ENCODE measurements at places on chromosomes 13 and 19.

DNA sequence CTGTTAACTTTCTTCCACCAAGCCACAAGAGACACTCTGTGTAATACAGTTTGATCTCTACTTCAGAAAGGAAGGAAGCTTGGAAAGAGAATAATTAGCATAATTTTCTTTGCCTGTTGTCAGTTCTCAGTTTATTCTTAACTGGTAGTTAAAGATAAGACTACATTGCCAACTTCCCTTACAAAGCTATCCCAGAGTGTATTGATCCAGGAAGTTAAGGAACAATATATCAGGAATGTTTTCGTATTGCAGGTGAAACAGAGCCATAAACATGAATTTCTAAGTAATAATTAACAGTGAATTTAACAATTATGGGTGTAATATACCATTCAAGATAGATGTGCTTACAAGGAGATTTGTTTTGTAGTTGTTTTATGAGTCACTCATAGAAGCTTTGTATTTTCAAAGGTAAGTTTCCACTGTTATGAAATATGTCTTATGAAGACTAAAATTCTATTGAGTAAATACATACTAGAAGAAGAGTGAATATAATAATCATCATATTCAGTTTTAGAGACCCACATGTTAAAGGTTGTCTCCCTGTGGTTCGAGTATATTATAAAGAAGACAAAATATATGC lies 88.4 kb upstream of the KLF5 start:
- DNase-seq: no peak

- no peak for DNase-seq
These were observed 11.9 kb downstream of the ANKRD24 start for GRCh38 chr19:4194353-4194752.

GRCh38 chr13:37385956-37386670 lies 212.5 kb downstream of the POSTN start:
- no peak for DNase-seq

DNA sequence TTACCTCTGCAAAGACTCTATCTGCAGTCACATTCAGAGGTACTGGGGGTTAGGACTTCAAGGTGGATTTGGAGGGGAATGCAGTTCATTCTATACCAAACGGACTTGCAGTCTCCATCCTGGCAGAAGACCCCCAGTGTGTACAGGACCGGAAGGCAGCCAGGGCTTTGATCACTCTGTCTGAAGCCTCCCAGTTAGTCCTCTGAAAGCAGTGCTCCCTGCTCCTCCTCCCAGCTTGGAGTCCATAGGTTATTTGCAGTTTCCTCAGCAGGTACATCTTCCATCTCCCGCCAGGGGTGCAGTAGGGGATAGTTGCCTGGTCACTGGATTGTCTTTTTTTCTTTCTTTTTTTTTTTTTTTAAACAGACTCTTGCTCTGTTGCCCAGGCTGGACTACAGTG lies 78.8 kb upstream of the KCTD15 start:
- DNase-seq: no peak

DNA sequence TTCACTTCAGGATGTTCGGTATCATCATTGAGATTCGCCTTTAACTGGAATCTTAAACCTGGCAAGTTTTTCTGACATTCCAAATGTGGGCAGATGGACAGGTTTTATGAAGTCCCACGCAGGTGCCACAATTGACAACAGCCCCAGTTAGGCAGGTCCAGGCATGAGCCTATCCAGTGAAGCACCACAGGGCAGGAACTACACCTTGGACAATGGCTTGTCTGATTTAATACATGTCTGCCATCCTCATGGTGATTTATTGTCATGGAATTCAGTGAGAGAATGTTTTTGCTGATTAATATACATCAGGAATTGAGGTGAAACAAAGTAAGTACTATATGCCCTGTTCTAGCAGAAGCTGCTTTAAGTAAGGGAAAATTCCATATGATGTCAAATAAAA lies 10.2 kb upstream of the TPP2 start:
- DNase-seq: no peak

DNA sequence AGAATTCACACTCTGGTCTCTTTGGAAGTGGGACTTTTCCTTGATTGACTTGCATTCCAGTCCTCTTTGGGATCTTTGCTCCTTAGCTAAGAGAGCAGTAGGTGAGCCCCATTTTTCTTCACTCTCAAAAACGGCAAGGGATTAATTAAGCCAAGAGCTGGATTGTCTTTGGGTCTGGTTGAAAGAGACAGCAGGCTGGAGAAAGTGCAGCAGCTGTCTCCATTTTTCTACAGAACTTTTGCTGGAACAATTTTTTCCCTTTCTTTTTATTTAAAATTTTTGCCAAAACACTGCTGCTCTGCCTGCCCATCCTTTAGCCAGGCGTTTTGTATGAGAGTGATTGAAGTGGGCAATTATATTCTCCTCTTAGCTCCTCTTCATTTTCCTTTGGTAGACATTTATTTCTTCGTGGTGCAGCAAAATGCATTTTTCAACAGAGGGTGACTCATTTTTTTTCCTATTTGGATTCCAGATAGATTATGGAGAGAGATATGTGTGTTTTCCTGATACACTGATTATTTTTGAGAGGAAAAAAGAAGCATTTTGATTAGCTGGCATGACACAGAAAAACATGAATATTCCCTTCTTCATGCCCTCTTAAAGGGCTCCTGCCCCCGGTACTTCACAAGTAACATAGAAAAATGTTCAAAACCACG lies 371.2 kb upstream of the NBEA start:
- DNase-seq: no peak

- no peak for DNase-seq
These were observed 12.4 kb downstream of the NOSIP start for GRCh38 chr19:49567861-49568441.

- no peak for DNase-seq
These were observed 6.0 kb upstream of the BSG start for GRCh38 chr19:566403-566802.

- no peak for DNase-seq
These were observed 33.1 kb downstream of the DHRS12 start for GRCh38 chr13:51770681-51771417.

DNA sequence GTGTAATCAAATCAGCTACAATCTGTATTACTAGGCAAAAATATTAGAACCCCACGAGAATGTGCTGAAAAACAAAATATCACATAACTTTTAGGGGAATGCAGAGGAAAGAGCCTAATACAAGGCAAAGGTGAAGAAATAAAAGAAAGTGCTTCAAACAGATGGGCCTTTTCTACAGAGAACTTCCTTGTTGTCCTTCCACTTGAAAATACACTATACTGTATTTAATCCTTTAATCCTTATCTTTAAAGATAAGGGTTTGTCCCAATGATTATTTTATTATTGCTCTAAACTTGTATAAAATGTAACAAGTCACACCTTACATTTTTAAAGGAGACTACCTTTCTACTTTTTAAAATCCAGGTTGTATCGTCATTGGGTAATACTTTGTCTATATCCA lies 296.5 kb downstream of the NDFIP2 start:
- no peak for DNase-seq

DNA sequence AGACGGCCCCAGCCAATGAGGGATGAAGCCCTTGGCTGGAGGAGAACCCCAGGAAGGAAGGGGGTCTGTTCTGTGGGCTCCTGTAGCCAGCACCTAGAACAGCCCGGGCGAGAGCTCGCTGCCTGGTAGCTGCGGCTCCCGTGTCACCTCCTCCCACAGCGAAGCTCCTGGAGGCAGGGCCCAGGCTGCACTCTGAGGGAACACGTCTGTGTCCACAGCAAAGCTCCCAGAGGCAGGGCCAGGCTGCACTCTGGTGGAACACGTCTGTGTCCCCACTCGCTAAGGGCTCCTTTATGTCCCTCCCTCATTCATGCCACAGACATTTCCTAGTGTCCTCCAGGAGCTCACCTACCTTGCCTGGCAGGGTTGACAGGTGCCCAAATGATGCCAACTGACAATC lies 8.4 kb downstream of the TRAPPC6A start:
- no peak for DNase-seq

GRCh38 chr13:46556418-46556779 lies 3.4 kb downstream of the LRCH1 start:
- DNase-seq: no peak

DNA sequence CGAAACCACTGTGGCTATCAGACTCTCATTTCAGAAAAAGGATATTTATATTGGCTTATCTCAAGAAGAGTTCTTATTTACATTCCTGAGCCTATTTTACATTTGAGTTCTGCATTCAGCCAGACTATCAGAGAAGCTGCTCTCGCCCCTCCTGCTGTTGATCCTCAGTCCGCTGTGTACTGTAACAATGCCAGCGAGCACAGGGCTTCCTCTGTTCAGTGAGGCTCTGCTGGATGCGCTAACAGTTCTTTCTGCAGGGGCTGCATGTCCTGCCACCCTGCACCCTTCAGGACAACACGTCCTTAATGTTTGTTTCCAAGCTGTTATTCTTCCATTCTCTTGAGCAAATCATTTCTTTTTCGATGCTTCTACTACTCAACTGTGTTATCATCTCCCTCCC lies 463.7 kb upstream of the SGCG start:
- no peak for DNase-seq

GRCh38 chr13:101555610-101556009 lies 103.1 kb downstream of the ITGBL1 start:
- no peak for DNase-seq

DNA sequence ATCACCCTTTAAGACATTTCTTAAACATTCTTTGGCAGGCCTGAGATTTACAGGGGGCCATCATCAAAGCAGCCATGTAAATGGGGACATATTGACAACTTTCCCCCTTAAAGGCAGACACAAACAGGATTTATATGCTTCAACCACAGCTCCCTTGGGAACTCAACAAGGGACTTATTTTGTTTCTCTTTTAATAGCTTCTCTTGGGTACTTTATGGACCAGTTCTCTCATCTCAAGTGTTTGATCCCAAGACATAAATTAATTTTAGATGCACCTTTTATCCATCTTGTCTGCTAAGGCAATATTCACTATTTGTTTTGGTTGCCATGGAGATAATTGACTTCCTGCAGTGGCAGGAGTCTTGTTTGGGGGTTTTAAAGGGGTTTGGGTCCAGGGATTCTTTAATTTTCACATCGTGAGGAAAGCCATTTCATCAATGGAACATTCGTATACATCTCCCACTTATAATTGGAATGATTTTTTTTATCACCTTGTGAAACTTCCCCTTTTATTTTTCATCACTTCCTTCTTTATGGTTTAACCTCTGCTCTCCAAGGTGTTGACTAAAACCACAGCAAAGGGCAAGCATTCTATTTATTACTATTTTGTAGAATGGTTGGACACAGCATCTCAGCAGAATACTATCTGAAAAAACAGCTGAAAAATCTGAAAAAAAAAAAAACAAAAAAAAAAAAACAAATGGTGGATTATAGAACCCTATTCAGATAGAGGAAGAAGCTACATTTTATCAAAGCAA lies 726.0 kb downstream of the DIAPH3 start:
- no peak for DNase-seq

DNA sequence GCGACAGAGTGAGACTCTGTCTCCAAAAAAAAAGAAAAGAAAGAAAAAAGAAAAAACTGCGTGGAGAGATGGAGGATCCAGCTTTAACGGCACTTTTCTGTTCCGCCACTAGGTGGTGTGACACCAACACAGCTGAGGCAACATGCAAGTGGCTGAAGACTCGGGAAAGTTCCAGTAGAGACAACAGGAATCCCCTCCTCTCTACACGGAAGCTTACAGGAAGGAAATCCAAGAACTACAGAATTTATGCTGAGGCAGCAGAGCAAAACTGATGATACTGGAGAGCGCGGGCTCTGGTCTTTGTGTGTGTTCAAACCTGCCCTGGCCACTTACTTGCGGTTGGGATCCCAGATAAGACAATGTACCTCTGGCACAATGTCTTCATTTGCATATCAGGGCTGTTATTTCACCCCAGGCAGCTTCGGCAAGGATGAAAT lies 9.9 kb downstream of the RANBP3 start:
- DNase-seq: no peak

- DNase-seq: no peak
These were observed 475 bp upstream of the DNAJC15 start for GRCh38 chr13:43022934-43023288.

DNA sequence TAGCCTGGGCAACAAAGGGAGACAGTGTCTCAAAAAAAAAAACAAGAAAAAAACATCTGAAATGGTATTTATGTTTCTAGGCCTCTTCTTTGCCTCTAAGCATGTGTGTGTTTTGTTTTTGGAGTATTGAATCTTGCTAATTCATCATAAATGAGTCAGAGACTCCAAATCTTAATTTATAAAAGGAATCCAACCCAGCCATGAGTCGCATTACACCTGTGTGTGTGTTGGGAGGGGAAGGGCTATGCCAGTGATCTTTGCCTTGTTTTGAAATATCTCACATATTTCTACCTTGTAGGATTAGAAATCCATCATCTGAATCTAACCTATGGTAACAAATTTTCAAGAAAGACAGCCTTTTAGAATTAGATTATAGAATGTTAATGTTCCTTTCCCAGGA lies 4.0 kb downstream of the ZNF331 start:
- no peak for DNase-seq

GRCh38 chr13:73059460-73060250 lies 850 bp downstream of the KLF5 start:
- DNase-seq: no peak

DNA sequence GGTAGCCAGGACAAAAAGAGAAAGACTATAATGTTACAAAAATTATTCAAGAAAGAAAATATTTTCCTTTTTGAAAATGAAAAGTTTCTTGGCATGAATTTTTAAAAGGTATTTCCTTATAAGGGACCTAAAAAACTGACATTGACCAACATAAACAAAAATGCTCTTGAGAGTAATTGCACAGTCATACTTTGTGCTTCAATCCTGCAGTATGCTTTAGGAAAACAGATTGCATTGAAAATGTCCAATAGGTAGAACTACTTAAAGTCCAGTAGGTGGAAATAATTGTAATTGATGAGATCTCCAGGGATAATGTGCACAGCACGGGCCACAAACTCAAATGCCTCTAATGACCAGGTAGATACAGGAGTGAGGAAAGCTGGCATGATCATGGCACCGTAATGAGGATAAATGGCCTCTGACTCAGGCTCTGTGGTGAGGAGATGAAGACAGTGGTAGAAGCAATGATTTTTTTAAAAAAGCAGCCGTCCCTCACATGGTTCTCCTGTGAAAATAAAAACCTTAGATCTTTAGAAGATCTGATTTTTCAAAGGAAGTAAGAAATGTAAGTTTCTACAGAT lies 278.0 kb downstream of the ITGBL1 start:
- no peak for DNase-seq

GRCh38 chr13:44920013-44920412 lies 69.3 kb downstream of the NUFIP1 start:
- DNase-seq: no peak

DNA sequence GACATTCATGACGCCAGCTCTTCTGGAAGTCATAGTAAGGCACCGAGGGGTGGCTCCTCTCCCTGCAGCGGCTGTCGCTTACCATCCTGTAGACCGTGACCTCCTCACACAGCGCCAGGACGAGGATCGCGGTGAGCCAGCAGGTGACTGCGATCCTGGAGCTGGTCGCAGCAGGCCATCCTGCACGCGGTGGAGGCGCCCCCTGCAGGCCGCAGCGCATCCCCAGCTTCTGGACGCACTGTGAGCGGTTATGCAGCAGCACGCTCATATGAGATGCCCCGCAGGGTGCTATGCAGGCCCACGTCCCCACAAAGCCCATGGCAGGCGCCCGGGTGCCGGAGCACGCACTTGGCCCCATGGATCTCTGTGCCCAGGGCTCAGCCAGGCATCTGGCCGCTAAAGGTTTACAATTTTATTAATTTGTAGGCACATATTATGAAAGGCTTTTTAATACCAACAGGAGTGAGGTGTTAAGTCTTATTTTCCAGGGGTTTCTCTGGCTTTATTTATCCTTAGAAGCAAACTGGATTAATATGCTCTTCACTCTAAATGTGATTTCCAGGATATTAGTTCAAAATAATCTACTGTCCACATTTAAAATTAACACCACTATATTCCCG lies 35.6 kb upstream of the PSPC1 start:
- peak; percentile 19 for DNase-seq

GRCh38 chr19:38702278-38702677 lies 42.0 kb downstream of the CAPN12 start:
- DNase-seq: no peak
